T-helper 2 cell treated with Interferon-gamma antibody and Interleukin-4, amounts not matched to agents 5 μg/mL and 100 μg/mL, for 36 hours (primary cell): ENCODE measurements at places on chromosomes 7 and 10.

- H3K27ac ChIP-seq = no peak overlapping the region
- peaks cover 7% of the 10 kb centered on the region for H3K36me3 ChIP-seq
- H3K4me1 ChIP-seq = no peaks in the 10 kb centered on the region
- no peak for DNase-seq
Observed at GRCh38 chr10:92342796-92343195, 51.8 kb downstream of the MARCHF5 start.

GRCh38 chr10:88456730-88457129, 126.4 kb downstream of the RNLS start:
- no peak for DNase-seq
- H3K36me3 ChIP-seq = no peaks in the 10 kb centered on the region
- H3K4me1 ChIP-seq = peaks cover 5% of the 10 kb centered on the region
- H3K27ac ChIP-seq = no peak overlapping the region

DNA sequence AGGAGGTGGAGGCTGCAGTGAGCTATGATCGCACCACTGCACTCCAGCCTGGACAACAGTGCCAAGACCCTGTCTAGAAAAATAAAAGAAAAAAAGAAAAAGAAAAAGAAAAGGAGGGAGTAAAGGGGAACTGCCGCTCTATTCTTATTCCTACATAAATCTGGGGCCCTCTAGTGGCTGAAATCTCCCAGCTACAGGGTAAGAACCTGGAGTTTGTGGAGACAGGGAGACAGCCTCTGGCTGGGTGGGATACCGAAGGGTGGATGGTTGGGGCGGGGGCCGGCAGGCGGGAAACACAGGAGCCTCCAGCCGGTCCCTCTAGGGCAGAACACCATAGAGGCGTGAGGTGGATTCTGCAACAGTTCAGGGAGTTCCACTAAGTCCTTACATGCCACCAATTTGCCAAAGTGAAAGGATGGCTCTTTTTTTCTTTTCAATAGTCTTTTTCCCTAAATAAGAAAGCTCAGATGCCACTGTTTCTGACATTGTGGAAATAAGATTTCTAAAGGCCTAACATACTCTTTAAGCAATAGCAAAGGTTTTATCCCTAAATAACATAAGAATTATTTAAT, 117.3 kb downstream of the SVIL start:
- no peaks in the 10 kb centered on the region for H3K27me3 ChIP-seq
- no peak overlapping the region for H3K4me3 ChIP-seq
- no peak for DNase-seq
- H3K36me3 ChIP-seq = peaks cover 2% of the 10 kb centered on the region
- H3K4me1 ChIP-seq = no peaks in the 10 kb centered on the region

DNA sequence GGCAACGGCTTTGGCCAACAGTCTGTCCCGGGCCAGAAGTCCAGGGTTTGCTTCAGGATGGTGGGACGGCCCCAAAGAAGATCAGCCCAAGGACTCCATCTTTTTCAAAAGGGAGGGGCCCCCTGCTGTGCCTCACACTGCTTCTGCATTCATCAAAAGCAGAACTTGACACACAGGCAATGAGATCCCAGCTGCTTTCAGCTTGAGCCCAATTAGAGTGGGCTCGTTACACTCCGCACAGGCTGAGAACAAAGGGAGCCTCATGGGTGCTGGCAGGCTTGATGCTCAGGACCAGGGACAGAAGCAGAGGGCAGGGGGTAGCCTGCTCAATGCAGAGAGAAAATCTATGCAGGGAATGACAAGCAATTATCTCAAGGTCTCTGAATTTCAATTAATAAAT, 45.5 kb downstream of the VOPP1 start:
- H3K27me3 ChIP-seq = no peaks in the 10 kb centered on the region
- no peak overlapping the region for H3K27ac ChIP-seq
- peaks cover 11% of the 10 kb centered on the region for H3K4me1 ChIP-seq
- no peak overlapping the region for H3K4me3 ChIP-seq
- H3K36me3 ChIP-seq = peaks cover 12% of the 10 kb centered on the region

DNA sequence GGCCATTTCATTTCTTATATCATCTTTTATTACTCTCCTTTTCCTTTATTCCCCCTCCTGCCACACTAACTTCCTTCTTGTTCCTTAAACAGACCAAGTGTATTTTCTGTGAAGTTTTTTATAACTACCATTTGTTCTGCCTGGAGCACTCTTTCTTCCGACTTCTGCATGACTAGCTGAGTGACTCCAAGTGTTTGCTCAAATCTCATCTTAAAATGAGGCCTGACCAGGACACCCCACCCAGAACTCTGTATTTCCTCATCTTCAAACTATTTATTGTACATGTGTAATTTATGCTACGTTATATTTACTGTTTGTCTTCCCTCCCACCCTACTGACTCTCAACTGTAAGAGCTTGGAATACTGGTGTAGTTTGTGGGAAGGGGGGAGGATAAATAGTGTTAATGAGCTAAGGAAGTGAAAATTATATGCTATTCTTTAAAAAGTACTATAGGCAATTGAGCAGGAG, 3.2 kb downstream of the MINDY3 start:
- peak overlapping the region; percentile 6 for H3K4me3 ChIP-seq
- DNase-seq = no peak
- no peak overlapping the region for H3K27ac ChIP-seq
- peaks cover 35% of the 10 kb centered on the region for H3K36me3 ChIP-seq

DNA sequence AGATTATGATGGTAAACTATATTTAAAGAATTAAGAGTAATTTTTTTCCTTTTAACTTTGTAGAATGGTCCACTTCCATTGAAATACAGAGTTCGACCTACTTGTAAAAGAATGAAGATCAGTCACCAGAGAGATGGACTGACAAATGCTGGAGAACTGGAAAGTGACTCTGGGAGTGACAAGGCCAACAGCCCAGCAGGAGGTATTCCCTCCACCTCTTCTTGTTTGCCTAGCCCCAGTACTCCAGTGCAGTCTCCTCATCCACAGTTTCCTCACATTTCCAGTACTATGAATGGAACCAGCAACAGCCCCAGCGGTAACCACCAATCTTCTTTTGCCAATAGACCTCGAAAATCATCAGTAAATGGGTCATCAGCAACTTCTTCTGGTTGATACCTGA, 8.3 kb downstream of the BMI1 start:
- peaks cover 30% of the 10 kb centered on the region for H3K4me1 ChIP-seq
- peaks cover 13% of the 10 kb centered on the region for H3K27me3 ChIP-seq
- no peak for DNase-seq
- H3K27ac ChIP-seq = no peak overlapping the region
- peaks cover 42% of the 10 kb centered on the region for H3K36me3 ChIP-seq

- no peaks in the 10 kb centered on the region for H3K4me1 ChIP-seq
- no peaks in the 10 kb centered on the region for H3K27me3 ChIP-seq
- H3K36me3 ChIP-seq = no peaks in the 10 kb centered on the region
- H3K4me3 ChIP-seq = no peak overlapping the region
- DNase-seq = no peak
Observed at GRCh38 chr7:19491821-19492452, 216.9 kb downstream of the POLR1F start.

DNA sequence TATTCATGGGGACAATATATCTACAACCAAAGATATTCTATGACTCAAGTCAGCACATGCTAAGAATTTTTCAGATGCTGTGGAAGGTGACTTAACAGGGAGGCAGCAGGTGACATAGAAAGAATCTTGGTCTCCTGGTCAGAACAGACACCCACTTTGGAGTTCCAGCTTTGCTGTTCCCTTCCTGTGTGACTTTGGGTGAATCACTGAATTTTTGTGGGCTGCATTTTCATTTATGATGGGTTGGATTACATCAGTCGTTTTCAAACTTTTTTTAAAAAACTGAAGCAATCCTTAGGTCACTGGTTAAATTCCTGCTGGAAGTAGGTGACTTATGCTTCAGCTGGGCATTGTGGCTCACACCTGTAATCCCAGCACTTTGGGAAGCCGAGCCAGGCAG, 24.9 kb downstream of the RGR start:
- H3K27me3 ChIP-seq = peaks cover 26% of the 10 kb centered on the region
- H3K27ac ChIP-seq = no peak overlapping the region
- no peaks in the 10 kb centered on the region for H3K36me3 ChIP-seq

- H3K4me1 ChIP-seq = no peaks in the 10 kb centered on the region
- no peak for DNase-seq
- H3K36me3 ChIP-seq = no peaks in the 10 kb centered on the region
- H3K27me3 ChIP-seq = no peaks in the 10 kb centered on the region
Observed at GRCh38 chr7:38282081-38282480, 8.6 kb upstream of the TARP start.

GRCh38 chr7:98509836-98510235, 107.2 kb upstream of the NPTX2 start:
- no peak for DNase-seq
- H3K27ac ChIP-seq = no peak overlapping the region
- H3K27me3 ChIP-seq = no peaks in the 10 kb centered on the region
- H3K36me3 ChIP-seq = no peaks in the 10 kb centered on the region

- DNase-seq = no peak
- H3K4me1 ChIP-seq = no peaks in the 10 kb centered on the region
- peaks cover 8% of the 10 kb centered on the region for H3K36me3 ChIP-seq
- no peak overlapping the region for H3K27ac ChIP-seq
- H3K4me3 ChIP-seq = no peak overlapping the region
- H3K27me3 ChIP-seq = no peaks in the 10 kb centered on the region
Observed at GRCh38 chr7:96181174-96181573, 140.7 kb downstream of the SLC25A13 start.

DNA sequence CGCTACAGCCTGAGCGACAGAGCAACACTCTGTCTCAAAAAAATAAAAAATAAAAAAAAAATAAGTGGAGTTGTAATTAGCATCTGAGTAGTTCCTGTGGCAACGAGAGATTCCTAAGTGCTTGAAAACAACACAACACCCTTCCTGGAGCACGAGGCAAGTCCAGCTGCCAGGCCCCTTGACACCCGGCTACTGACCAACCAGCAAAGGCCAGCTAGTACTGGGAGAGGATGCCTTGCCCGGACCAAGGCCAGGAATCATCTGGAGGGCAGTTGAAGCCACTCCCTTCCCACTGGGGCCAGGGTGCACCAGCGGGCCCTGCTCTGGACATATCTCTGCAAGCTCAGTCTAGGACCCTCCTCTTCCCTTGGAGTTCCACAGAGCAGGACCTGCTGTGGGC, 536 bp downstream of the C10orf105 start:
- H3K36me3 ChIP-seq = no peaks in the 10 kb centered on the region
- no peak overlapping the region for H3K27ac ChIP-seq
- no peaks in the 10 kb centered on the region for H3K27me3 ChIP-seq
- H3K4me3 ChIP-seq = no peak overlapping the region
- peaks cover 12% of the 10 kb centered on the region for H3K4me1 ChIP-seq
- DNase-seq = no peak

DNA sequence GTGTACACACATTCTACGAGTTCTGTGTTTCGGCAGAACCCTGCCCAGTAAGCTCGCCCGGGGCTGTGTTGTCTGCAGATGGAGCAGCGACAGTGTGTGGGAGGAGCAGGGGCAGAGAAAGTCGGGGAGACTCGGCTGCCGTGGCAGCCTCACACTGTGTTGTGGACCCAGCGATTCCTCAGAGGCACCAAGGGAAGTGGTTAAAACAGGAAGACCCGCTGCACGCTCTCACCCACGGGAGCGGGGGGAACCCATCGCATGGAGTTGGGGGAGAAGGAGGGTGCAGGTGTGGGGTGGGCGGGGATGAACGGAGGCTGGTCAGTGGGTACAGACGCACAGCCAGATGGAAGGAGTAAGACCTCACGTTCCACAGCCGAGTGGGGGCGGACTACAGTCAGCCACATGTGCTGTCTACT, 250.2 kb downstream of the ELFN1 start:
- peak overlapping the region; percentile 24 for H3K27ac ChIP-seq
- H3K27me3 ChIP-seq = peaks cover 17% of the 10 kb centered on the region
- H3K4me1 ChIP-seq = peaks cover 52% of the 10 kb centered on the region
- peak overlapping the region; percentile 81 for H3K4me3 ChIP-seq
- DNase-seq = no peak

GRCh38 chr7:158039270-158039669, 548.4 kb downstream of the PTPRN2 start:
- no peak overlapping the region for H3K4me3 ChIP-seq
- H3K27me3 ChIP-seq = no peaks in the 10 kb centered on the region
- no peak for DNase-seq

DNA sequence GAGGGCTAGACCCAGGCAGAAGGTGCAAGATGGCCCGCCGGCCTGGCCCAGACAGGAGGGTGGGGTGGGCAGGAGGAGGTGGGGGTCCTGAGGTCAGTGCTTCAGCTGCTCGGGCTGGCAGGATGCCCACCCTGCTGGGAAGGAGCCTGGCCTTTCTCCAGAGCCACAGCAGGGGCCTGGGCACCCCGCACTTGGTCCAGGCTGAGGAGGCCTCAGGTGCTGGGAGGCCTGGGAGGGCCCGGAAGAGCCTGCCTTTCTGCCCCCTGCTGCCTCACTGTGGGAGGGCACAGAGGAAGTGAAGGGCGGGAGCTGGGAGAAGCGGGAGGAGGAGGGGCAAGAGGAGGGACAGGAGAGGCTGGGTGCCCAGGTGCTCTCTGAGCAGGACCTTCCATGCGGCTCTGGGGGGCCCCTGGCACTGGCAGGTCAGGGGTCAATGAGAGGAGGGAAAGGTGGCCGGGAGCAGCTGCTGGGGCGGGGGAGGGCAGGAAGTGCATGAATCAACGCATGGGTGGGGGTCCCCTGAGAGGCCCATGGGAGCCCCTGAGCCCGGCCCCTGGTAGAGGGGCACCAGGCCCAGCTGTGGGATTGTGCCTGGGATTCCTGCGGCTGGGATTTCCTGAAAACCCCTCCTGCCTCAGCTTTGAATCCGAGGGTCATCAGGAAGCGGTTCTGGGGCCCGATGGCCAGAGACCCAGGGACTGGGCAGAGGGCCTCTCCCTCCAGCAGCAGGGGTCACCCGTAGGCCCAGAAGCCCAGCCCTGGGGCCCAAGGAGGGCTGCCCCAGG, 49.9 kb downstream of the PWWP2B start:
- DNase-seq = peak; percentile 68
- H3K27ac ChIP-seq = peak overlapping the region; percentile 100
- H3K36me3 ChIP-seq = no peaks in the 10 kb centered on the region
- H3K27me3 ChIP-seq = no peaks in the 10 kb centered on the region

GRCh38 chr10:95395947-95396449, 105.2 kb upstream of the PDLIM1 start:
- no peak for DNase-seq
- H3K36me3 ChIP-seq = no peaks in the 10 kb centered on the region
- no peak overlapping the region for H3K27ac ChIP-seq

- H3K4me3 ChIP-seq = no peak overlapping the region
- H3K27ac ChIP-seq = no peak overlapping the region
- H3K36me3 ChIP-seq = no peaks in the 10 kb centered on the region
- no peak for DNase-seq
- no peaks in the 10 kb centered on the region for H3K27me3 ChIP-seq
Observed at GRCh38 chr10:77501846-77502261, 135.8 kb downstream of the KCNMA1 start.

DNA sequence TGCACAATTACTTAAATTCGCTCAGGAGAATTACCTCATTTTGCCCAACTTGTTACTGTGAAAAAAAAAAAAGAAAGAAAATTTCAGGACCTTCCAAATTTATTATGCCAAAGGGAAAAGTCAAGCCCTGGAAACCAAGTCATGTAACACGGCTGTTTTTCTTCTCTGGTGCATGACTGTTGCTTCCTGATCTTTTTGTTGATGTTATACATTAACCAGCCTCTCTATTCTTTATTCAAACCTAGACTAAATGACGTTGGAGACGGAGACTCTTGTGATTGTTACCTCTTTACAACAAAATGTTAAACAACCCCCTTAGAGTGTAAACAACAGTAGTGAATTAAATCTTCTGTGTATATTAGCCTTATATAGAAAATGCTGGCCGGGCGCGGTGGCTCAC, 16.1 kb upstream of the ZC3HAV1 start:
- H3K36me3 ChIP-seq = no peaks in the 10 kb centered on the region
- H3K4me3 ChIP-seq = no peak overlapping the region
